ENCODE measurements at places on chromosomes 2 and 18.

GRCh38 chr2:230781130-230781797, 68.6 kb downstream of the CAB39 start:
- peak; percentile 86 for DNase-seq

DNA sequence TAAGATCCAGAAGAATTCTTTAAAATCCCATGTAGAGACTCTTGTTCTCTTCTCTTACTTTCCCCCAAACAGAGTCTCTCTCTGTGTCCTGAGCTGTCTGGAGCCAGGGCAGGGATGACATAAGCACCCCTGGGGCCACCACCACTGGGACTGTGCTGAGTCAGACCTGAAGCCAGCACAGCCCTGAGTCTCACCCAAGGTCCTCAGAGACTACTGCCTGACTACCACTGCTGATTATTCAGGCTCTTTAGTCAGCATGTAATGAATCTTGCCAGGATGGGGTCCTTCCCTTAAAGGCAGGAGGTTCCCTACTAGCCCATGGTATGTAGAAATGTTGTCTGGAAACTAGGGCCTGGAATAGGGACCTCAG, 34.9 kb upstream of the DYNC1I2 start:
- DNase-seq = peak; percentile 9

GRCh38 chr2:223908304-223908998, 36.7 kb downstream of the WDFY1 start:
- no peak for DNase-seq

GRCh38 chr2:127324635-127325034, 30.7 kb upstream of the ERCC3 start:
- no peak for DNase-seq

DNA sequence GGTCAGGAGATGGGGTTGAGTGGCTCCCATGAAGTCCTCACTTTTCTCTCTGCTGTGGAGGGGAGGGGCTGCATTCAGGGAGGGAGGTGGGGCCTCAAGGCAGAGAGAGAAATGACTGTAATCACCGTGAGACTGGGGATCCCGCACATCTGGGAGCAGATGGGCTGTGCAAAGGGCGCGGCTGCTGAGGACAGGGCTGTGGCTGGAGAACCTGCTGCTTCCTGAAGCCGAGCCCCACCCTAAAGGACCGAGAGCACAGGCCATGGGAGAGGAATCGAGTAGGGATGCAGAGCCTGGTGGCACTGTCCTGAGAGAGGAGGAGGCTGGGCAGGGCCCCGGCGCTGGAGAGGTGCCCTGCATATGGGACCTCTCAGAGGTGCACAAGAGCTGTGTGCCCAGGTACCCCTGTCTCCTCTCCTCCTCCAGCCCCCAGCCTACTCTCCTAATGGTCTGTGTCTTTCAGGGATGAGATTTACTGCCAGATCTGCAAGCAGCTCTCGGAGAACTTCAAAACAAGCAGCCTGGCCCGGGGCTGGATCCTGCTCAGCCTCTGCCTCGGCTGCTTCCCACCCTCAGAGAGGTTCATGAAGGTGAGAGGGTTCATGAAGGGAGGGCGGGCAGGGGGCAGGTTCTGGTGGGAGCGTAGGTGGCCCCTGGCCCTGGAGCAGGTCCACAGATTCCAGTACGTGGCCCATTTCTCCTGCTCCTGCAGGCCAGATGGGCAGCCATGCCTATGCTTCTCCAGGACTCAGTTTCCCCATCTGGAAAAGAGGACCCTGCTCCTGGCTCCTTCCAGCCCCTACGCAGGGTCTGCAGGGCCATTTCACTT, 25.9 kb upstream of the GPR17 start:
- no peak for DNase-seq

- DNase-seq = no peak
These were observed 153.5 kb downstream of the ARL4C start for GRCh38 chr2:234343372-234343771.

DNA sequence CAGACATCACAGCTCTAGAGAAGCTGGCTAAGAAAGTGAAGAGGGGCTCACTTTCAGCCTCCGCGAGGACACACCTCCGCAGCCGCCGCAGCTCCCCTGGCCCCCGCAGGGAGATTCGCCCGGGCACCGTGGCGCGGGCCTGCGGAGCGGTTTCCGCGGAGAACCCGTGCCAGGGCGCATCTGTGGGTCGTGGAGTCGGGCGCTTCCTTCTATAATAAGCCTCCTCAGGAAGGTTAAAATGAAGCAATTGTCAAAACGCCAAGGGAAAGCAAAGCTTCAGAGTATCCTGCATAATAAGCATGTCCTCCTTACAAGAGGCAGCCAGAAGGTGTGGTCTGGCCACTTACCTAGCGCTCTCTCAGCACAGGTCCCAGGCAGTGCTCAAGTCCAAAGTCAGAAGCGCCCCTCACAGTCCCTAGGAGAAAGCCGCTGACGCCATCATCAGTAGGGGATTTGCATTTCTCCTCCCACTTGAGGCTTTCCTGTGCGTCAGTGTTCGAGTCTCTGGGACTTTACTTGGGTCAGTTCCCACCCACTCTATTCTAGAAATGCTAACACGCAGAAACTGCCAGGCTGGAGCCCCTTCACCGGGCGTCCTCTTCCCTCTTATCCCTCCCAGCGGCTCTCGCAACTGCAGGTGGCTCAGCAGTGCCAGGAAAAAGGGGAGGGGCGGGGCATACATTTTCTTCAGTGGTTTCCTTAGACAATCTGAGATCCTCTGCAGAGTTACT, at the start of gene STAT4:
Gene STAT4, minus strand, starts transcription at position 395 of the 731 bp plus-strand sequence. CDS start 2,791 bp downstream, outside the sequence.
- DNase-seq = peak; percentile 85

DNA sequence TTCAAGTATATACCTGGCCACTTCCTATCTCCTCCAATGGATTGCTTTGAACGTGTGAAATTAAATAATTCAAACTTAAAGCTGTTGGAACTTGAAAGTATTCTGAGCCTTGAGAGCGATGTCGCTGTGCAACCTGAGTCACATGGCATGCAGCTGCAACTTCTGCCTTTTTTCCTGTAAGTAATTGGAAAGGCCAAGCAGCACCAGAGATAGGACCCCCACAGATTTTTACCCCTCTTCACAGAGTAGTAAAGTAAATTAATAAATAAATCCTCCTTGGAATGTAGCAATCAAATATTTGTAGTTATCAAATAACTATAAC, 3.2 kb upstream of the RNF149 start:
- DNase-seq = no peak

GRCh38 chr18:27954226-27954625, 222.7 kb downstream of the CDH2 start:
- no peak for DNase-seq

GRCh38 chr2:171655586-171655985, 31.7 kb upstream of the DYNC1I2 start:
- DNase-seq = no peak

GRCh38 chr2:182639971-182640370, 76.1 kb upstream of the DNAJC10 start:
- DNase-seq = no peak

- no peak for DNase-seq
These were observed 9.4 kb upstream of the SIX3 start for GRCh38 chr2:44932079-44932478.

GRCh38 chr2:155825876-155826275, 506.6 kb downstream of the NR4A2 start:
- no peak for DNase-seq

DNA sequence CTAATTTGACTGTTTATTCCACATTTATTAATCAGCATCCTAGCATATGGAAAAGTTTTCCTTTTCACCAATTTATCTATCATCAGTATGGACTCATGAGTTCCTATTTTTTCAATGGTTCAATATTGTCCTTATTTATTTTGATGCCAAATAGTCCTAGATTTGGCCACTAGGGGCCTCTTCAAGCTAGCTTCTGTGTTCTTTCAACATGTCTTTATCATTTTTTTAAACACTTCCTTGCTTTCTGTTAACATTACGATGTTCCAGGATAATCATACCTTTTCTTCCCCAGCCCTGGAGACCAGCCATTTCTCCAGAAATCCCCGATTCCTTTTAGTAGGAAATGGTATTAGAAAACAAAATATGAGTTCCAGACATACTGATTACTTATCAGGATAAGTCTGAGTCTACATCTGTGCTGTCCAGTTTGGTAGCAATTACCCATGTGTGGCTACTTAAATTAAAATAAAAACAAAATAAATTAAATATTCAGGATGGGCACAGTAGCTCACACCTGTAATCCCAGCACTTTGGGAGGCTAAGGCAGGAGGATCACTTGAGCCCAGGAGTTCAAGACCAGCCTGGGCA, 70.6 kb downstream of the RPE start:
- DNase-seq = peak; percentile 8

- no peak for DNase-seq
These were observed 7.4 kb upstream of the TMEM87B start for GRCh38 chr2:112047537-112048235.
